ENCODE measurements at places on chromosomes 3 and 15. TPM values are rescaled to one million over a fixed set of nuclear protein-coding genes. Genes with fewer than 3 reads are reported as not detected.

Gene BRK1
- total RNA-seq = 126 TPM

Gene IGSF10
- total RNA-seq = 0.05 TPM

Gene MELTF
- 31.8 TPM for total RNA-seq

Gene ISLR2
- 21.1 TPM for total RNA-seq

Gene CCR8
- not detected for total RNA-seq

Gene SEMA3G
- total RNA-seq = 0.59 TPM

Gene LMAN1L
- total RNA-seq = not detected

Gene PAQR9
- total RNA-seq = 2.5 TPM

Gene FGF12
- total RNA-seq = 33.1 TPM

Gene DPH3
- 30.5 TPM for total RNA-seq

Gene PATL2
- not detected for total RNA-seq

Gene PSMA4
- total RNA-seq = 170 TPM

Gene WDR49
- 0.76 TPM for total RNA-seq

Gene ARGFX
- not detected for total RNA-seq

Gene TM6SF1
- not detected for total RNA-seq

Gene DGKG
- 24.1 TPM for total RNA-seq

Gene DHFR2
- 3.5 TPM for total RNA-seq
